ENCODE measurements at places on chromosomes 16 and 17.

DNA sequence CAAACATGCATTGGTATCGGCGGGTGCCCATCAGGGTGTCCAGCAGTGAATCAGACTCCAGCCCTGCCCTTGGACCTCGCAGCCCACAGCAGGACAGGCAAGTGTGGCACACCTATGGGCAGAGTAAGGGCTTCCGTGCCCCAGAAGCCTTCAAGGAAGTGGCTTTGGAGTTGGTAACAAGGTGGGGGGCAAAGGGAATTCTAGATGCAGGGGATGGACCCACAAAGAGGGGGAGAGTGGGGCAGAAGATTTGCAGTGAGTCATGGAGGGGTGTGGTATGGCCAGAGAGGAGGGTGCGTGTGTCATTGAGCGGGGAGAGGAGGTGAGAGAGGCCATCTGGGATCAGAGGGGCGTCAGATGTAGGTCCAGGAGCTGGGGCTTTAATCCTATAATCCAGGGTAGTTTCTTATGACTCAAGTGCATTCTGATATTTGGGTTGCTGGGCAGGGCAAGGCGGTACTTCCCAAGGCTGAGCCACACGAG, 8.5 kb upstream of the SPNS2 start:
- DNase-seq = no peak

DNA sequence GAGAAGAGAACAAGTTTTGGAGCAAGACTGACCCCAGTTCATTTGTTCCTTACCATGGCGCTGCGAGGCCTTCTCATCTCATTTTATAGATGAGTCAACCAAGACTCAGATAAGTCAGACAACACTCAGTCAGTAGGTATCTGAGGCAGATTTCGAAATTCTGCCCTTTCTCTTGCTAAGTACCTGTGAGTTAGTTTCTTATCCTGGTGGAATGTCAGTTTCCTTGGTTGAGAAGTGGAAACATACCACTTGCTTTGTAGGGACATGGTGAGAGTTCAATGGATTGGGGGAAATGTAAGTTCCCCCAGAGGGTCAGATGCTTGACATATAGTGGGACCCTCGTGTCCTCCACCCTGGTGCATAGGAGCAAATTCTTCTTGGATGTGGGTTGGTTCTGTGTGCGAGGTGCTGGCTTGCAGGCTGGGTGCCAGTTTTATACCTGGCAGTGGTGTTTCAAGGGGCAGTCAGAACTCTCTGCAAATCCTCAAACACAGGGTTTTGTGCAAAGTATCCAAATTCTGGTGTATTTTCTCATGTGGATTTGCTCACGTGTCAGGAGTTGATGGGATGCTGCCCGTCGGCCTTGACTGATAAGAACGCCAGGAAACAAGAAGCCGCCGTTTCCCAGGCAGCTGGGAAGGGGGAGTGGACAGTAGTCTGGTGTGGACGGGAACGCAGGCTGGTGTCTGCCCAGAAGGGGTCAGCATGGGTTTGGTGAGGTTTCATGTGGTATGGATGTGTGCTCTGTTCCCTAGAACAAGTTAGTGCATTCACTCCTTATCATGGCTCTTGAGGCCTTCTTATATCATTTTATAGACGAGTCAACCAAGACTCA, 61.1 kb upstream of the CIBAR2 start:
- no peak for DNase-seq

DNA sequence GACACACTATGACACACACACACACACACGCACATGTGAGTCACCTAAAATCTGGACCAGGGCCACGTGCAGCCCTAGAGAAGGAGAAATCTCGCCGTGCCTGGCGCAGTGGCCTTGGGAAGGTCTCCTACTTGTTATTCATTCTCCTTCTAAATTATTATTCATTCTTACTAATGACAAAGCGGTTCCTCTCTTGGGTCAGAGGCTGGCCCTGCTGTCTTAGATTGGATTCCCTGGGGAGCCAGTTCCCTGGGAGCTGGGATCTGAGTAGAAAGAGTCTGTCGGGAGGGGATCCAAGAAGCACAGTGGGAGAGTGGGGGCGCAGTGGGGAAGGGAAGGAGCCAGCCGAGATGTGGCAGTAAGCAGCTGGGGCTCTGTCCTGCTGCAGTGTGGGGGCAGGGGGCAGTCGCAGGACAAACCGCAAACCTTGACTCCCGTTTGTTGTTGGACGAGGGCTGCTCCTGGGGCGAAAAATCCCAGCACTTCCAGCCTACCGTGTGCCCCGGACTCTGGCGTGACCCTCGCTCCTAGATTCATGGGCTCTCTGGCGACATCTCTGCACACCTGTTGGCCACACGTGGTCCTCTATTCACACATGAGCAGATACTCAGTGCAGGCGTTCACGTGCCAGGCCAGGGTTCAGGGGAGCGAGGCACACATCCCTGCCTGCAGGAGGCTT, 18.7 kb upstream of the JPH3 start:
- no peak for DNase-seq

- DNase-seq = no peak
These were observed 101.2 kb downstream of the WWOX start for GRCh38 chr16:78200623-78201096.

- DNase-seq = no peak
These were observed 116.3 kb upstream of the TOM1L1 start for GRCh38 chr17:54784305-54784704.

GRCh38 chr17:64736804-64737492, 74.8 kb upstream of the SMURF2 start:
- DNase-seq = peak; percentile 14

GRCh38 chr16:12089492-12090150, 113.1 kb downstream of the SNX29 start:
- no peak for DNase-seq

DNA sequence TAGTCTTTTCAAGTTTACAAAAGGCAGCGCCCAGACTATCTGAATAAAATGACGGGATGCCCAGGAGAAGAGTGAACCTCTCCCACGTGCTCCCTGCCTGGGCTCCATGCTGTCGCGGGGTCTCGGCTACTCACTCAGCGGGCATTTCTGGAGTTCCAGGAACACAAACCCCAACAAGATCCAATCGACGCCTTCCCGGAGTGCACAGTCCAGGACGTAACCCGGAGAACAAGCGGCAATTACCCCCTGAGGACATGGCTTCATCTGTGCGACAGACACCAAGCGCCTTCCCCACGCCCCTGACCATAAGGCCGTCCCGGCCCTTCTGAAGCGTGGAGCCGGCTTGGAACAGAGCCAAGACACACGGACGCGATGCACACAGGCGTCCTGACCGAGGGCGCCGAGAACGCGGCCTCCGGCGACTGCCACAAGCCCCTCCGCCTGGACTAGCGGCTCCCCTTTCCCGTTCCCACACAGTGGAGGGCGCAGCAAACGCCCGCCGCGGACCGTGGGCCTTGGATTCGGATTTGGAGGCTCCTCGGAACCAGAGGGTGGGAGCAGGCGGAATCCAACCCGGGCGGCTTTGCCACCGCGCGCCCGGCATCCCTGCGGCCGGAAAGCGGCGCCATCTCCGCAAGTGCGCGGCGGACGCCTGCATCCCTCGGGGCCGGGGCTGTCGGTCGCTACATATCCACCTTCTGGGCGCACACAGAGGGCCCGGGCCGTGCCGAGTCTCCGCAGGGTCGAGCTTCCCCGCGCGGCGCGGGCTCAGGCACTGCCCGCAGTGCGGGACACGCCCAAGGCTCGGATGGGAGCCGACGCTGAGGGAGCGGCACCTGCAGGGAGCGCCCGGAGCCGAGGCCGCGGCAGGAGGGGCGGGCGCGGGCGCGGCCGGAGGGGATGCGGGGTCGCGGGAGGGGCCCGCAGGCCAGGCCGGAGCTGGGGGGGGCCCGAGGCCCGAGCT, 725 bp downstream of the ABCA3 start:
- DNase-seq = peak; percentile 68

DNA sequence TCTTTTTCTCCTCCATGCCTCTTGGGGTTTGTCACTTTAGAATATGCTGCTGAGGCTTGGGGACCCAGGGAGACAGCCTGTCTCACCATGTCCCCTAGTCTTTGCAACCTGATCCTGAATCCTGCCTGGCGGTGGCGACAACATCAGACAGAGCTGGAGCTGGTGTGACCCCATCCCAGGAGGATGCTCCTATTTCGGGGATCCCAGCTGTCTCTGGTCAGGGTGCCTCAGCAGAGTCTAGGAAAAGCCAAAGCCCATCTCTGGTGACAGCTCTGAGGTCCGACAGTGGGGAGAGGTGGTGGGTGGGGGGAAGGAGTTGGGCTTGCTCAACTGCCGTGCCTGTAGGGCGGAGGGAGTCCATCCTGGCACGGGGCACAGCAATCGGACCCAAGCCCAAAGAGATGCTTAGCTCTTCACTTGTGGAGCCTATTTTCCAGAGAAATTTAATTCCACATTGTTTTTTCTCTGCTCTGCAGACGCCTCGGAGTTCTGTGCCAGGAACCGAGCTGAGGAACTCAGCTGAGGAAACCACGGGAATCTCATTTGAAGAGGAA, 10.3 kb upstream of the TNS4 start:
- no peak for DNase-seq

GRCh38 chr17:13503526-13503925, 98.2 kb downstream of the HS3ST3A1 start:
- DNase-seq = no peak

- no peak for DNase-seq
These were observed 11.3 kb downstream of the COIL start for GRCh38 chr17:56949595-56949994.

DNA sequence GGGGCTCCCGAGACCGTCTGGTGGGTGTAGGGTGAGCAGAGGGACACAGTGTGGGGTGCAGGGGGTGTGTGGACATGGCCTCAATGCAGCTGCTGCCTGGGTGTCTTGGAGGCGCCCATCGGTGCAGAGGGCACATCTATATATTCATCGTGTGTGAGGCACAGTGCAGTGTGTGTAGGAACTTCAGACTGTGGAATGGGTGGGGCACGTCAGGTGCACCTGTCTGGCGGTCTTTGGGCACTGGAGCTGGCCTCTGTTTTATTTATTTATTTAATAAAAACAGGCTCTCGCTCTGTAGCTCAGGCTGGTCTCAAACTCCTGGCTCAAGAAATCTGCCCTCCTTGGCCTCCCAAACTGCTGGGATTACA, 16.8 kb downstream of the LASP1 start:
- DNase-seq = no peak

DNA sequence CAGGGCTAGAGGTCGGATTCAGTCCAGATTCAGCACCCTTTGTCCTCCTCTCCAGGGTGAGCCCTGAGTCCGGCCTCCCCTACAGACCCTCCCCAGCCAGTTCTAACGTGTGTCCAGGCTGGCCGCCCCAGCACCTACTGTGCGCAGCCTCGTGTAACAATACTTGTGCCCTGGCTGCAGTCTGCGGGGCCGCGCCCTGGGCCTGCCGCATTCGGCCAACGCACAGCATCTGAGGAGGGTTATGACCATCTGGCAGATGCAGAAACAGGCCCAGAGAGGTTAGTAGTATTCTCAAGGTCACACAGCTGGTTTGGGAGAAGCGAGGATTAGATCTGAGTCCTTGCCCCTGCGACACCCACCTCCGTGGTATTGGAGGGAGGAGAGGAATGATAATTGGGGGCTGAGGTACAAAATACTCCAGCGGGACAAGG, 968 bp downstream of the RIPOR1 start:
- no peak for DNase-seq

- DNase-seq = no peak
These were observed 2.0 kb upstream of the GLIS2 start for GRCh38 chr16:4313563-4314531.

DNA sequence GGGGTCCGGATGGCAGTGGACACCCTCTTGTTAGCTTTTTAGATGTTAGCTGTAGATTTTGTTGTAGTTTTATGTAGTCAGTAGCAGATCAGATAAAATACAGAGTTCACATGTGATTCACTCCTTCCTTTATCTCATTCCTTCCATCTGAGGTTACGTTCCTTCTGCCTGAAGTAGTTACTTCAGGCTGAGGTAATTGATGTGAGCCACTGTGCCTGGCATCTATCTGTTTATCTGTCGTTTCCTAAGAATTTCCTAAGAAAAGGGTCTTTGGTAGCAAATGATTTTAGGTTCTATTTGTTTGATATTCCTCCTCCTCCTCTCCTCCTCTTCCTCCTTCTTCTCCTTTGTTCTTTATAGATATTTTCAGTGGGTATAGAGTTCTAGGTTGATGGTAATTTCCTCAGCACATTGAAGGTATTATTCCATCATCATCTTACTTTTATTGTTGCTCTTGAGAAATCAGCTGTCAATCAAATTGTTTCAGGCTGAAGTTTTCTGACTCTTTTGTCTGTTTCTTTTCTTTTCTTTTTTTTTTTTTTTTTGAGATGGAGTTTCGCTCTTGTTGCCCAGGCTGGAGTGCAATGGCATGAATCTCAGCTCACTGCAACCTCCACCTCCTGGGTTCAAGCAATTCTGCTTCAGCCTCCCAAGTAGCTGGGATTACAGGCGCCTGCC, 29.6 kb upstream of the FBXO47 start:
- DNase-seq = no peak

DNA sequence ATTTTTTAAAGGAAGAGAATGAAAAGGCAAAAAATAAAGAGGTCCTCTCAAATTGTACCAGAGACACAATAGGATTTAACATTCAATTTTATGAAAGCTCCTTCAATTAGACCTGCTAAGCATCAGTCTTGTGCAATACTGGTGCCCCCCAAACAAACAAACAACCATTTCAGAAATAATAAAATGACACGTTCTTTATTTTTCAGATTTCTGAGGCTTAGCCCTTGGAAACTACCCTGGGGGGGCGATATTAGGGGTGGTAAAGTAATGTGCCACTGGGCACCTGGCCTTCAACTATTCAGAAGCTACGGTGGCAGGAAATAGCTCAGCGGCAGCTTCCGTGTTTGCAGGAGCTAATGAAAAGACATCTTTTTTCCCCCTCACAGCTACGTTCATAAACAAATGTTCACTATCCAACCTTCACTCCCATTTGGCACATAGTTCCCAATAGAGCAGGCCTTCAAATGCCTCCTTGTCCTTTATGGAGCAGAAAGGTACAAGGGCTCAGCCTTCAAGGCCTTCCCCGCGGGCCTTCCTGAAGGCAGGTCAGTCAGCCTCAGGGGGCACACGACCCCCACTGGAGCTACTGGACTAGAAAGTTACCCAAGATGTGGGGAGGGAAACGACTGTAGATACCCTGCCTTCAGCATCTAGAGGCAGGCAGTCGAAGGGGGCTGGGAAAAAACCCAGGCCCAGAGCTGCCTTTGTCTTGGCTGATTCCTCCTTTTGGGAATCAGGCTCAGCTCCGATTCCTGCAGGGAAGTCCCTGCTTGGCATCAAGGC, 44.1 kb downstream of the TBX4 start:
- DNase-seq = no peak

DNA sequence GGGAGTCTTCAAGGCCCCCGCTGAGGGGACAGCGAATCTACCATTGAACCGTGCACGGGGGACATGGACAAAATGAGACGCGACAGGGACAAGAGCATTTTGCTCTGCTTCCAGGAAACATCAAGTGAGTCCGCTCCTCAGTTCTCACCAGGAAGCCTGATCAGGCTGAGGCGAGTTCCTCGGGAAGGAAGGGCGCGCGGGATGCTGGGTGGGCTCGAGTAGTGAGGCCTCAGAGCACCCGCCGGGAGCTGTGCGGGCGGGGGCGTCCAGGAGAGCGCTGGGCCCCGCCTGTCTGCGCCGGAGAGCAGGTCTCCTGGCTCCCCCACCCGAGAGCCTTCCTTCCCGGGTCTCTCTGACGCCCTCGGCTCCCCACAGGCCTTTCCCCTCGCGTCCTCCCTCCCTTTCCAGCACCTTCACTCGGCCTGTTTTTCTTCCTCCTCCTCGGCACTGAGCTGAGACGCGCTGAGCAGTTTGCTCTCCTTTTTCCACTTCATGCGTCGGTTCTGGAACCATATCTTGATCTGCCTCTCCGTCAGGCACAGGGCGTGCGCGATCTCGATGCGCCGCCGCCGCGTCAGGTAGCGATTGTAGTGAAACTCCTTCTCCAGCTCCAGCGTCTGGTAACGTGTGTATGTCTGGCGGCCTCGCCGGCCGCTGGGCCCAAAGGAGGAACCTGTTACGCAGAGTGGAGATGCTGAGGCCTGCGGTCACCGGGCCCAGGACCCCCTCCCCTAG, 2.6 kb upstream of the HOXB5 start:
- DNase-seq = no peak

- DNase-seq = no peak
These were observed 23.1 kb downstream of the LITAFD start for GRCh38 chr16:8905168-8905762.

Data from NCI-H187 (cell line).